C1 segment of cervical spinal cord (tissue), 14 donors: ENCODE measurements at places on chromosomes 12 and 14.

DNA sequence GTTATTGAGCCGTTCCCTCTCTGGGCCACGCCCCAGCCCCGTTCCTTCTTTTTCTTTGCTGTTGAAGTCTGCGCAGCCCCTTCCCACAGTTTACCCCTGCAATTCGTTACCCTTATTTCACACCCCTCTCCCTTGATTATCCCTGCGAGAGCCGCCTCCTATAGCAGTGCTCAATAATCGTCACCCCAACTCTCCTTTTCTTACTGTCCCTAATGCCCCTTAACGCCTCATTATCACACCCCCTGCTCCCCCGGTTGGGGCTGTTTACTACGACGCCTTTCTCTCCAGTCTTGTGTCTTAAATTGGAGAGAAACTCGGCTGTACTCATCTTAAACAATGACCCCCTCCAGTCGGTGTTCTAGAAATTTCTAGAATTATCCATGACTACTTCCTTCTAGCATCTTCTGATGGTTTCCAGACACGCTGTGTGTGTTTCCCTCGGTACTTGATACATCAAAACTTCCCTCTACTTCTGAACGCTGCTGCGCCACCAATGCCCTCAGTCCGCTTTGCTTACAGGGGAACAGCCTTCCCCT lies 713 bp upstream of the FBXL14 start:
- DNase-seq = peak; percentile 64

DNA sequence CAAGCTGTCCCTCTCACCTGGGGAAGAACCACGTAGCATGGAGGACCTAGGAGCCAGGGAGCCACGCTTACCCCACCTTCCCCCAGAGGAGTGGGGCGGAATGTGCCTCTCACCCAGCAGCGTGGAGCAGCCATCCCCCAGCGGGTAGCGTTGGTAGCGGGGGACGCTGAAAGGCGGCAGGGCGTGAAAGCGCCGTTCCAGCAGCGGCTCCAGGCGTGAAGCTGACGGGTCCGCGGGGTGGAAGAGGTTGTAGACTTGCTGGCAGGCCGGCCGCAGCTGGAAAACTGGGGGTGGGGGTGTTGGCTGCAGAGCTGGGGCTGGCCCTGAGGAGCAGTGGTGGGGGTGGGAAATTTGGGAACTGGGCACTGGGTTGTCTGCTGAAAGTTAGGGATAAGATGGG lies 11.9 kb downstream of the ARL6IP4 start:
- no peak for DNase-seq

DNA sequence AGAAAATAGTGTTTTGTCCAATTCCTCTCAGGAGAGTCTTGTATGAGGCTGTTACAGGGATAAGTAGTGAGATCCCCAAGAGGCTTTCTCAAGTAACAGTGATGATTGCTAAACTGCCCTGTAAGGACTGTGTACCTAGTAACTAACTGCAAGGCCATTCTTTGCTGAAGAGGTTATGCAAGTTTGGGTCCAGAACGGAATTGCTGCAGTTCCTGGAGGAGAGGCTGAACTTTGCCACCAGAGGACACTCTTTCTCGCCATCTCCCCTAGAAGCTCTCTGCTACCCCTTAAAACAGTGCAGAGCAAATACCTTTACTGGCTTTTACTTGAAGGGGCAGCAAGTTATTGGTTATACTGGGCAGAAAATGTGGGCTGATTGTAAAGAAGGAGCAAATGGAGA lies 180.0 kb downstream of the RBM19 start:
- no peak for DNase-seq

GRCh38 chr14:101112351-101113107 lies 209.0 kb upstream of the RTL1 start:
- DNase-seq = no peak

- DNase-seq = no peak
Measured at GRCh38 chr14:81557146-81557545, 23.5 kb upstream of the SEL1L start.

DNA sequence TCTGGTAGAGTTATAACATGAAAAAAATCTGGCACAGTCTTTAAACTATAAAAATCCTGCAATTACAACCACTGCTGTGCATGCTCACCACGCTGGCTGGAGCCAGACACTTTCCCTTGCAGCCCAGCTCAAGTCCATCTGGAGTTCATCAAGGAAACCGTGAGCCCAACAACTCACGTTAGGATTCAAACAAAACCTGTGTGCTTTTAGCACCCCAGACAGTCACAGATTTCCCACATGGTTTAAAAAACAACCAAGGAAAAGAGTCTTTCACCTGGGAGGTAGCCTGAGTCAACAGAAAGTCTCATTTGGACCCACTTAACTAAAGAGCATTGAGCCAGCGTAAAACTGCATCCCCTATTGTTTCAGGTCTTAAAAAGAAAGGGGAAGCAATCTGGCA lies 4.7 kb downstream of the LRIG3 start:
- no peak for DNase-seq

- DNase-seq = peak; percentile 60
Measured at GRCh38 chr12:122064025-122064777, 14.4 kb upstream of the MLXIP start.

GRCh38 chr14:73760598-73761586 lies 46.7 kb upstream of the PNMA1 start:
- DNase-seq = no peak

GRCh38 chr12:68800294-68800693 lies 7.7 kb upstream of the MDM2 start:
- DNase-seq = no peak

DNA sequence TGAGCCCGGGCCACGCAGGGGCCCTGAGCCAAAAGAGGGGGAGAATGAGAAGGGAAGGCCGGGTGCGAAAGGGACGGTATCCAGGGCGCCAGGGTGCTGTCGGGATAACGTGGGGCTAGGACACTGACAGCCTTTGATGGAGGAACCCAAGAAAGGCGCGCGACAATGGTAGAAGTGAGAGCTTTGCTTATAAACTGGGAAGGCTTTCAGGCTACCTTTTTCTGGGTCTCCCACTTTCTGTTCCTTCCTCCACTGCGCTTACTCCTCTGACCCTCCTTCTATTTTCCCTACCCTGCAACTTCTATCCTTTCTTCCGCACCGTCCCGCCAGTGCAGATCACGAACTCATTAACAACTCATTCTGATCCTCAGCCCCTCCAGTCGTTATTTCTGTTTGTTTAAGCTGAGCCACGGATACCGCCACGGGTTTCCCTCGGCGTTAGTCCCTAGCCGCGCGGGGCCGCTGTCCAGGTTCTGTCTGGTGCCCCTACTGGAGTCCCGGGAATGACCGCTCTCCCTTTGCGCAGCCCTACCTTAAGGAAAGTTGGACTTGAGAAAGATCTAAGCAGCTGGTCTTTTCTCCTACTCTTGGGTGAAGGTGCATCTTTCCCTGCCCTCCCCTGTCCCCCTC lies 3.0 kb downstream of the SSTR1 start:
- no peak for DNase-seq

- DNase-seq = no peak
Measured at GRCh38 chr12:56229916-56230431, at the start of gene SLC39A5. Gene SLC39A5, plus strand, starts transcription at chr12:56230051. Its CDS starts 1,224 bp downstream, at chr12:56231275.

- DNase-seq = no peak
Measured at GRCh38 chr14:24224618-24225071, 7.5 kb downstream of the NEDD8 start.

- no peak for DNase-seq
Measured at GRCh38 chr12:52754135-52754534, 23.0 kb downstream of the KRT76 start.
